Adrenal gland (tissue), 19 donors: ENCODE measurements at places on chromosomes 12 and 14. TPM values are rescaled to one million over a fixed set of nuclear protein-coding genes. Genes with fewer than 3 reads are reported as not detected.

GRCh38 chr12:18567787-18568186, 170.0 kb downstream of the PLCZ1 start:
- DNase-seq: peak; percentile 20

DNA sequence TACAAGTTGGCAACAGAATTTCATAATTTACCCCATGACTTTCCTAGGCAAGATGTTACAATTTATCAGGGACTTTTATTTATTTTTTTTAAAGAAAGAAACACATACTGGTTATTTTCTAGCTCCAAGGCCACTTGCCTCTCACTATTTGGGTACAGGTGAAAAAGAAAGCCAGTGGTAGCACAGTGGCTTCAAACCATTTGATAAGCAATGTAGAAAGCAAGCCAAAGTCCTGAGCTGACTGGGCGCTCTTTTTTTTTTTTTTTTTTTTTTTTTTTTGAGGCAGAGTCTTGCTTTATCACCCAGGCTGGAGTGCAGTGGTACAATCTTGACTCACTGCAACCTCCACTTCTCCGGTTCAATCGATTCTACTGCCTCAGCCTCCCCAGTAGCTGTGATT, 73.3 kb downstream of the STXBP6 start:
- no peak for DNase-seq

DNA sequence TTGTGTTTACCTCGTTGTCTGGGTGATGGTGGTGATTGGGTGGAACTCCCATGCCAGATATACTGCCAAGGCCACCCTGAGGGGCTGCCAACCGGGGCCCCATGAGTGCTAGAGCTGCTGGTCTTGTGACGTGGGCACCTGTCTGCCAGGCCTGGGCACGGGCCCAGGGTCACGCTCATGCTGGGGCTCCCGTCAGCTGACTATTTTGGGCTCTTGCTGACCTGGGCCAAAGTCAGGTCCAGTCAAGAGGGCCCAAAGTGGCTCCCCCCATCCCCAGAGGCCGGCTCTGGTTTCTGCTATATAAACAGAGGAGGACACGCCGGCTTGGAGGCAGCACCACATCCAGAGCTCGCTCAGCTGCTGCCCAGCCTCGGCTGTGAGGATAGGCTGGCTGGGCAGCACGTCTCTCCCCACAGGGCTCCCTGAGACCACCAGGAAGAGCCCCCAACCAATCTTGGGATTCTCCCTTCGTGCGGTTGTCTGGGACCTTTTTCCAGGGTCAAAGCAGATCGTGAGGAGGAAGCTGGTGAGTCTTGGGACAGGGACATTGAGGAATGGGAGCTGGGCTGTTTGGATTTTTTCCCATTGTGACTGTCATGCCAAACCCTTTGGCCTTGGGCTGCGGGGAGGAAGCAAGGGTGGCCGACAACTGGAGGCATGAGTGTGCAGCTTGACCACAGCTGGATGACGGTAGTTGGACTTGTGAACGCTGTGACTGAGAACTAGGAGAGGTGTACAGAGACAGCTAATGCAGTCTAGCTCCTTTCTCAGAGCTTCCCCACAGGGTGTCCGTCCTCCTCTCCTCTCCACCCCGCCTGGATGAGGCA, 7.6 kb upstream of the NR4A1 start:
- DNase-seq: peak; percentile 92

GRCh38 chr14:79254069-79254775, 957.1 kb downstream of the DIO2 start:
- DNase-seq: no peak

The CLEC4D gene
- 0.16 TPM for total RNA-seq

DNA sequence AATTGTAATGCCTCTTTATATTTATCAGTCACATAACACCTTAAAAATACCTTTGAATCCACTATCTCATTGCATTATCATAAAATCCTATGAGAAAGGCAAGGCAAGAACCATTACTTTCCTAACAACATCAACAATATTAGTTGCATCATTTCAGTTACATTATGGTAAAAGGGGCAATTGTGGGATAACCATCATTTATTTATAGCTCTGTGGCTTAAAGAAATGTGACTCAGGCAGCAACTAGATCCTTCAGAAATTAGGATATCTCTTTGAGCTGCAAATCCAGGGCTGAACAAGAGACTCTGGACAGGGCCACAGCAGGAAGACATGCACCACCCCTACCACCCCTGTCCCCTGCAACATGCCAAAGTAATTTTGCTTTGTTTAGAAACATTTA, 36.4 kb downstream of the EPS8 start:
- no peak for DNase-seq

DNA sequence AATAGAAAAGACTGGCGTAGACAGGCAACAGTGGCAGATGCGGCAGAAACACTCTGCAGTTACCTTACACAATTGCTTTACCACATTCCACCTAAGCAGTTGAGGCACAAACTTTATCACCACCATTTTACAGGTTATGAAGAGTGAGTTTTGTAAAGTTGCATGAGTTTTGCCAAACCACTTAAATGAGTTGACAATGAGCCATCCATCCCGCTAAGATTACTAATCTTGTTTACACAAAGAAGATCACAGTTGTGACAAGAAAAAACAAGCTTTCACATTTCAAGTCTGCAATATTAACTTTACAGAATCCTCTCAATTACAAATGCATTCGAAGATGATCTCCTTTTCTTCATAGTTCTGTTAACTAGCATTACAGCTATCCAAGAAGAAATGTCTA, 1.8 kb downstream of the TMCC3 start:
- DNase-seq: no peak

GRCh38 chr14:84520711-84521338, 1009.1 kb upstream of the FLRT2 start:
- DNase-seq: no peak

- DNase-seq: no peak
Measured at GRCh38 chr12:116637589-116638150, 78.5 kb downstream of the MAP1LC3B2 start.

DNA sequence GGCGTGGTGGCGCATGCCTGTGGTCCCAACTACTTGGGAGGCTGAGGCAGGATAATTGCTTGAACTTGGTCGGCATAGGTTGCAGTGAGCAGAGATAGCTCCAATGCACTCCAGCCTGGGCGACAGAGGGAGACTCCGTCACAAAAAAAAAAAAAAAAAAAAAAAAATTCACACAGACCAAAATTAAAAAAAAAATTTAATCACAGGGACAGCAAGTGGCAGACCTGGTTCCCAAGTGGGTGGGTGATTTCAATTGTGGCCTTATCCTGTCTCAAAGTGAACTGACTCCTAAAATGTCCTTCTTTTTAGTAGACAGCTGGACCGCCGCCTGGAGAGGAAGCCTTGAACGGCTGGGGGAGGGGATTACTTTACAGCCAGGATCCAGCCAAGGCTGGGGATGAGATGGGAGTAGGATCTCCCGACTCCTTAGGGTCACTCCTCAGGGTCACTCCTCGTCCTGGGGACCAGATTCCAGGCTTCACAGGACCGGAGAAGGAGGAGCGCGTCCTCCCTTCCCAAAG, 1.5 kb upstream of the KCNH3 start:
- DNase-seq: no peak

- DNase-seq: no peak
Measured at GRCh38 chr12:12011880-12012260, 58.9 kb upstream of the BCL2L14 start.

DNA sequence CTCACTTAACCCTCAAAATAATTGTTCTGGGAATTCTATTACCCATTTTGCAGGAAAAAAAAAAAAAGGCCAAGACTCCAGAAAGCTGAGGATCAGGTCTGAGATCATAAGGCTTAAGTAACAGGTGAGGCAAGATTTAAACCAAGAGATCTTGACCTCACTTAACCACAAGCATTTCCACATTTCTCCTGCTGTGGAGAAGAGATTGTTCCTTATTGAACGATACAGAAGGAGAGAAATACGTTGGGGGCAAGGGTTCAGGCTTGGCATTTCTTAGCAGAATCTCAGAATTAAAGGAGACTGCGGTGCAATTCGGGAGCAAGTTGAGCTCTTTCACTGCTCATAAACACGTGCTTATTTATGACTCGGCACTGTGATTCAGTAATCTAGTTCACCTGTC, 885.3 kb upstream of the TMEM132C start:
- no peak for DNase-seq

The VDR gene
- total RNA-seq: 80.1 TPM

GRCh38 chr12:53989227-53990113, 4.5 kb downstream of the HOXC10 start:
- peak; percentile 41 for DNase-seq

DNA sequence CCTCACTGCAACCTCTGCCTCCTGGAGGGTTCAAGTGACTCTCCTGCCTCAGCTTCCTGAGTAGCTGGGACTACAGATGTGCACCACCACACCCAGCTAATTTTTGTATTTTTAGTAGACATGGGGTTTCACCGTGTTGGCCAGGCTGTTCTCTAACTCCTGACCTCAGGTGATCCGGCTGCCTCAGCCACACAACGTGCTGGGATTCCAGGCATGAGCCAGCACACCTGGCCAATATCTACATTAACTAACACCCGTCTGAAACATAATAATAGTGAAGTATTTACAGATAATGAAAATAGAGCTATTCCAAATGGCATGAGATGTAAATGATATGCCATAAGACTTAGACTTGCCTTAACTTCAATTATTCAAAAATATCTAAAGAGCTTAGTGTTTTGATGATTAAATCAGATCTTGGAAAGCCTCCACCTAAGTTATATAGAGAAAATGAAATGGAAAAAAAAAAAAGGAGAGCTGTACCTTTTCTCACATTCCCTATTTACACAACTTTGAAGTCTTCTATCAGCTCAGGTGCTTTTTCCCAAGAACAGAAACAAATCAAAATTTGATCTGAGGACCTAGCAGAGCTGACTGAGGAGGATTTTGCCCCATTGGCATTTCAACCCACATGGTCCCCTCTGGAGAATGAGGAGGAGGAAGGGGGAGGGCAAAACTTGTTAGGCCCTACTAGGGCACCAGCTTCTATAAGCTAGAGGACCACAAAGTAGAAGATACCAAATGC, 309.2 kb downstream of the PRKD1 start:
- no peak for DNase-seq

GRCh38 chr12:62653304-62653703, 186.7 kb downstream of the MON2 start:
- no peak for DNase-seq

GRCh38 chr14:99217066-99217955, 54.7 kb downstream of the BCL11B start:
- no peak for DNase-seq

DNA sequence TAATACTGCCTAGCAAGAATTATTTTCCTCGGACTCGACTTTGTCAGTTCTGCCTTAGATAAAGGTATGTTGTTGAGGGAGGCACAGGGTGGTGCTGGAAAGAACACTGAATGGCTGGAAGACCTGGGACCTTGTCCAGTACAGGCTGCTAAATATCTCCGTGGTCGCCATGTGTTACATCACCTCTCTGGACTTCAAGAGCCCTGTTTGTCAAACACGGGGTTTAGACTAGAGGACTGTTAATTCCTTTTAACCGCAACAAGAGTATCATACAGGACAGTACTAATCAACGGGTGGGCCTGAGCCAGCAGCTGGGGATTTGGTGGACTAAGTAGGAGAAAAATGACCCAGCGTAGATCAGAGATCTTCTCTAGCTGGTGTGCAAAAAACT, 476.3 kb downstream of the LRIG3 start:
- DNase-seq: no peak

- DNase-seq: no peak
Measured at GRCh38 chr12:106130474-106131113, 8.2 kb downstream of the NUAK1 start.

DNA sequence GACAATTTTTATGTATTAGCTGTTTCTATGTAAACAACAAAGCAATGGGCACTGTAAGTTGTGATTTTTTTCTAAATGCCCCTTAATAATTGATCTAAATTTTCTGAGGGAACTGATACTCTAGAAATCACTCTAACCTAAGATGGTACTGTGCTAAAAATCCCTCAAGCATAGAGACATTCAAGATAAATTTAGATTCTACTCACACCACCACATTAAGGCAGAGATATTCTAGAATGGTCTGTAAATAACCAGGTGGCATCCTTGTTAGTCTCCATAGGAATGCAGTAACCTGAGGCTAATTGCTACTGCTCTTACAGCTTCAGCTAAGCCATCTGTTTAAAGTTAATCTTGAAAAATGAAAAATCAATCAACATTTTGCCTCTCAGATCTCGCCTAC, 87.3 kb downstream of the SLC41A2 start:
- DNase-seq: no peak

DNA sequence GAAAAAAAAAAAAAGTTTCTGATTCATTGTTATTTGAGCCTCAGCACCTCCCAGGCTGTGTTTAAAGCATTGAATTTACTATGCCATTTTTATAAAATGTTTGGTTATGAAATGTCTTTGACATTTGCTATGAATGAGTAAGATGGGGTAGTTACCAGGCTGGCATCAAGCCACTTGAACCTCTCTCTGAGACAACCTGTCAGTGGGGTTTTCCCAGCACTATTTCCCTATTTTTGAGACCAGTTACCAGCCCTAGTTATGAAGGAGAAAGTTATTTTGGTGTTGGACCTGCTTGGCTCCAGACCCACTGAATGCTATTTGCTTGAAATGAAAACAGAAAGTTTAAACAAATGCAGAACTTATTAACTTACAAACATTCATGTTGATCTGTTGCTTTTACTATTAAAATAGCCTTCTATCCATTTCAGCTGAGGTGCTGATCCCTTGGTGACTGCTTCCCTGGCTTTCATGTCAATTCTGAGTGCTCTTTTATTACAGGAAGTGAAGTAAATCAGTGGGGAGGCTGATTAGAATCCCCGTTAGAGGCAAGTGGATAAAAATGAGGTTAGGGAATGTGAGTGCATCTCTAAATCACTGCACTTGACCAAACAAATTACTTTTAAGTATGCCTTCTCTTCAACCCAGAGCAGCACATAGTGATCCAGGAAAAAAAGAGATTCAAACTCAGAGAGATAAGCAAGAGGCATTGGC, 37.8 kb downstream of the LLPH start:
- no peak for DNase-seq

DNA sequence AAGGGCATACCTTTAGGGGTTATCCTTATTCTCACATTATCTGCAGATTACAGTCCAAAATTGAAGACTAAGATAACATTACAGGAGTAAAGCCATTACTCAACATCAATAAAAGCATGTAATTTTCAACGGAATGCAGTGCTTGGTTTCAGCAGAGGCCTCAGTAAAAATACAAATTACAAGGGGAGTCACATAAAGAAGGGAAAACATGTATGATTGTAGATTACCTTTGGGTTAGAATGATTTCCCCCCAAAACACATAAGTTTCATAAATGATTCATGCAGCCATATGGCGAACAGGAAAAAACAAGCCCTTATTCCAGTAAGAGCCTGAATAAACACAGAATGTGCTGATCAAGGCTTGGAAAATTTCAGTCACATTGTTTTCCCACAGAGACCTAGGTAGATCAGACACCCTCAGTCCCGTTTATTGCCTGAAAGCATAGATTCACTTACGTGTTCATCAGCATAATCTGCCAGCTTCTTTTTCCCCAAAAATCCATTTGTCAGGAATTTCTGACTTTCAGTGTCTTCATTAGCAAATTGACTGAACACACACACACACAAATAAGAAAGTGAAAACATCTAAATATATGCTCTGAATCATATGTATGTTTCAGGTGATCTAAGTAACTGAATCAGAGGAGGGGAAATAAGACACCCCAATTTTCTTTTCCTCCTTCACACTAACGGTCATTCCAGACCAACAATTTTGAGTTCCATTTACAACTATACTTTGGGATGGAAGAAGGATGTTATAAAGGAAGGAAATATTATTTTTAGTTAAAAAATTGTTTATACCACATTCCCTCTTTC, 37.5 kb downstream of the SLC38A4 start:
- no peak for DNase-seq

The DEPDC4 gene
- 0.17 TPM for total RNA-seq

- peak; percentile 70 for DNase-seq
Measured at GRCh38 chr12:124520265-124520701, 47.1 kb downstream of the NCOR2 start.
